ENCODE measurements at places on chromosomes 13 and 19. TPM values are rescaled to one million over a fixed set of nuclear protein-coding genes. Genes with fewer than 3 reads are reported as not detected.

DNA sequence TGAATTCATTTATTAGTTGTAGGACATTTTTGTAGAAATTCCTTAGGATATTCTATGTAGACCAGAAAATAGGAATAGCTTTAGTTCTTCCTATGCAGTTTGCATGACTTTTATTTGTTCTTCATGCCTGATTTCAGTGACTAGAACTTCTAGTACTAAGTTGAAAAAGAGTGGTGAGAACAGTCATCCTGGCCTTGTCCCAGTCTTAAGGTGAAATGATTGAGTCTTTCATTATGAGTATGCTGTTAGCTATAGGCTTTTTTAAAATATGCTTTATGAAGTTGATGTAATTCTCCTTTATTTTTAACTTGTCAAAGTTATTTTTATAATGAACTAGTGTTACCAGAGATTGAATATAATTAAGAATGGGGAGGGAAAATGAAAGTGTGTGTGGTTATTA lies 690.1 kb upstream of the KLHL1 start:
- DNase-seq, result no peak

GRCh38 chr19:19545707-19546106 lies 7.6 kb downstream of the CILP2 start:
- no peak for DNase-seq

DNA sequence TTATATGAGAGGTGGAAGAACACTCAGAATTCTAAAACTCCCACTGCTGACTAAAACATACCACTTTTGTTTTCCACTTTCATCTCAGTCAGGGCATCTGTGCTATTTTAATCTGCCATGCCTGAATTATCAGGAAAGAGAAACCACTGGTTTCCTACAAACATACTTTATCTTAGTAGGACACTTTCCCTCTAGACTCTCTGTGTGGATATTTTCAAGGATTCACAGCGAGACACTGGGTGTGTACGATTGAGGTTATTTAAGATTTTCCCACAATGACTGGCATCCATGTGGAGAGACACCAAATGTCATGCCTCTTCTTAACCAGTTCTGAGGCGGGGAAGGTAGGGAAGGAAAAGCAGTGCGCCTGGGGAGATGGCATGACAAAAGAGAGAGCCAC lies 212.2 kb downstream of the ENOX1 start:
- no peak for DNase-seq

DNA sequence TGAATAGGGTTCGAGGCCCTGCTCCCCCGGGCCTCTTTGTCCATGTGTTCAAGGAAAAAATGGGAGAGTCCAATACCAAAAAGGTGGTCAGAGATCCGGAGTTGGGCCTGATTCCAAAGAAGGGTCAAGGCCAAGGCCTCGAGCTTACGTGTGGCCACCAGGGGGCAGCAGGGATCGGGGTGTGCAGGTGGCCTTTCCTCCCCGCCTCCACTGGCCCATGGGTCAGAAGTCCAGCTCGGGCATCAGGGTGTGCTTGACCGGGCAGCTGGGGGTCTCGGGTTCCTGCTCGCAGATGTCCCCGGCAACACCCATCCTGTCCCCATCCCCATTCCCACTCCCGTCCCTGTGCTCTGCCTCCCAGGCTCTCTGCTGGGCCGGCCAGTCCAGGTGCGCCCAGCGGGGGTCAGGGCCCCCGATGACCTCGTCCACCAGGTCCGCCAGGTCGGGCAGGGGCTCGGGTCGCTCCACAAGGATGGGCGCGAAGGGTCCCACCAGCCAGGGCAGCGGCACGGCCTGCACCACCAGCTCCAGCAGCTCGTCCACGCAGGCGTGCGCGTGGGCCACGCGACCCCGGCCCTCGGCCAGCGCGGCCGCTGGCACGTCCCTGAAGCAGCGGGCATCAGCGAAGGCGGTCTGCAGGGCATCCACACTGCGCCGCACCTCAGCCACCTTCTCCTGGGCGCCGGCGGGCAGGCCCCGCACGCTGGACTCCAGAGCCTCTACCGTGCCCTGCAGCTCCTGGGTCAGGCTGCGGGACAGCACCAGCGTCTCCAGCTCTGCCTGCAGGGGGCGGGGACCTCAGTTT lies 5.2 kb upstream of the PLIN4 start:
- DNase-seq, result no peak

Gene MYO16
- 1.7 TPM for total RNA-seq

- DNase-seq, result no peak
Measured at GRCh38 chr19:43425567-43426392, 11.1 kb downstream of the TEX101 start.

DNA sequence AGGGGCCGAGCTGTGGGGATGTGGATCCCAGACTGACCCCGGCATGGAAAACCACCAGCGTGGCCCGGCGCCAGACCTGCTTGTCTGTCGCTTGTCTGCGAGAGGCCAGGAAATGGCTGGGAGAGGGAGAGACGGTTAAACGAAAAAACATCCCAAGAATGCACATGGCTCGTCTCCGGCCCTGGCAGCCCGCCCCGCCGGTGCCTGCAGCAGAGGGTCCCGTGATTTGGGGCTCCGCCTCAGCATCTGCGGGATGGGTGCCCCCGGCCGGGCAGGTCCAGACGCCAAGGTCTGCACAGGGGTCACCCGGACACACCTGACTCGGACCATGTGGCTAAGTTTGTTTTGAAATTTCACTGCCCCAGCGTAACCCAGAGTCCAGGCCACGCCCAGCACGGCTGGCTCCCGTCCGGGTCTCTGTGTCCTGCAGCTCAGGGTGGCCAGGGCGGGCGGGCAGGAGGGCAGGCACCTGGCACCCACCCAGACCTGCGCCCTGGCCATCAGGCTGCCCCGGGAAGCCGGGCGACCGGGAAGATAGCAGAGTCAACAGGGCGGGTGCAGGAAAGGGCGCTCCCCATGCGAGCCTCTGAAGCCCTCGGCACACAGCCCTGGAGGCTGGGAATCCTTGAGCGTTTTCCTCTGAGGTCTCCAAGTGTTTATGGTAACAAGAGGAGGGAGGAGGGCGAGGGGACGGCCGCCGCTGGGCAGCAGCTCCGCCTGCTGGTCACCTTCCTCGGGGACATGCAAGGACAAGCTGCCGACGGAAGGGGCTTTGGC lies 103.2 kb downstream of the GADD45B start:
- DNase-seq, result peak; percentile 80

Gene KRTDAP
- total RNA-seq, result 579 TPM

Gene CEACAM3
- total RNA-seq, result 1.5 TPM

- DNase-seq, result no peak
Measured at GRCh38 chr13:97459215-97459777, 25.3 kb downstream of the RAP2A start.

DNA sequence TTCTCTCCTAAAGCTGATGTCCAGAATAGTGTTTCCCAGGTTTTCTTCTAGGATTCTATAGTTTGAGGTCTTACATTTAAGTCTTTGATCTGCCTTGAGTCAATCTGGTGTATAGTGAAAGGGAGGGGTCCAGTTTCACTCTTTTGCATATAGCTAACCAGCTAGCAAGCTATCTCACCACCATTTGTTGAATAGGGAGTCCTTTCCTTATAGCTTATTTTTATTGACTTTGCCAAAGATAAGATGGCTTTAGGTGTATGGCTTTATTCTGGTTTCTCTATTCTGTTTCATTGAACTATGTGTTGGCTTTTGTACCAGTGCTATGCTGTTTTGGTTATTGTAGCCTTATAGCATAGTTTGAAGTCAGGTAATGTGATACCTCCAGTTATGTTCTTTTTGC lies 1386.1 kb downstream of the SLITRK5 start:
- no peak for DNase-seq

GRCh38 chr13:75797239-75797638 lies 161.1 kb downstream of the LMO7 start:
- DNase-seq, result no peak

DNA sequence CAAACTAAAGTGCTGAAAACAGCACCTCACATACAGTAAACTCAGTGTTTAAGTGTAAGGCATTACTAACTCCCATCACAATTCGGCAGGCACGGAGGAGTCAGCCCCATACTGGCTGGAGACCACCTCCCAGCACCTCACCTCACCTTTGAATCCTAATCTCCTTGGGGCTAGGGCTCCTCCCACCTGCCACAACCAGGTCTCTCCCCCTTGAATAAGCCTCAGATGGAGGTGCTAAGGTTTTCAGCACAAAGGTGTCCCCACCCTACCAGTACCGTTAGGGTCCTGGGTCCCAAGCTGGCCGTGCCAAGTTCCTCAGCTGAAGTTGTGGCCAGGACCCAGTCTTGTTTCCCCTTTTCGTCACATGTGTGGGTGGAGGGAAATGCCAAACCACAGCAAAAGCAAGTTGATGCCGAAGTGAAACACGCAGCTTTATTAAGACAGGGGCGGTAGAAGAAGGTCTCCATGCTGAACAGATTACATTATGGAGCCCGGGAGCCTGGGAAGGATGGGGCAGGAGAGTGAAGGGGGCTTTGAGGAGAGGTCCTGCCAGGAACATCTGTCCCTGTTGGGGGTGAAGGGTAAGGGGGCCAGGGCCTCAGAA lies at the start of gene IGFLR1:
Gene IGFLR1, minus strand, starts transcription at position 332 of the 604 bp plus-strand sequence. CDS start 1,272 bp downstream, outside the sequence.
- no peak for DNase-seq

- DNase-seq, result no peak
Measured at GRCh38 chr19:39408392-39409207, 2.0 kb downstream of the ZFP36 start.

DNA sequence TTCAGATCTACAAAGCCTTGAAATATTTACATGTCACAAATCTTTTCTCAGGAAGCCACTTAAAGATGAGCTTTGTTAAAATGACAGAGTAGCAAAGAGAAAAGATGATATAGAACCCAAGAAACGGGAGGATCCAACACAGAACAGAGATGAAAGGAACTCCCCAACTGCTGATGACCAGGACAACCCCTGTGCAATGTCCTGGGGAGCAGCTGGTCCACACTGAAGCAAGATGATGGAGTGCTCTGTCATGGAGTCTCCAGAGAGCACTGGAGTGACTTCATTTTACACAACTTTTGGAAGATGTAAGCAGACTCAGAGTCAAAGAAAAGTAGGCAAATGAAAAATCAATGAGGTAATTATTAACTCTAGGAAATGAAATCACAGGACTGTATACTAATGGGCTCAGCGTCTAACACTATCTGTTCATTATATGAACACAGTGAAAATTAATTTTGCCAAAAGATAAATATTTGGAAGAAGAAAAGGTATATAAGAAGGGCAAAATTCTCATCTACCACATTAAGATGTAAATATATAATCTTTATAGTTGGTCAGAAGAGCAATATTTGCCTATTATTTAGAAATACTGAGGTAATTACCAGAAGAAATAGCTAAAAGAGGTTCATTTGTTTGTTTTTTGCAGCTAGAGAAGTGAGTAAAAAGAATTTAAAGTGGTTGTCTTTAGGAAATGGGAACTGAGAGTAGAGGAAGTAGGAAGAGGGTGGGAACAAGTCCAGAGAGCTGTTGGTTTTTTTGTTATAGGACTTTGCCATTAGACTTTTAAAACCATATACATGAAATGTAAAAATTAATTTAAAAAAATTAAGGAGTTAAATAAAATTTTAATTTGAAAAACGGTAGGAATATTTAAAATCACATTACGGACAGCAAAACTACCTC lies 30.5 kb downstream of the MTRF1 start:
- no peak for DNase-seq

Gene DNAAF3
- not detected for total RNA-seq

GRCh38 chr19:53521373-53522202 lies 16.4 kb upstream of the ZNF331 start:
- no peak for DNase-seq

GRCh38 chr19:46715620-46715974 lies 1.3 kb downstream of the PRKD2 start:
- DNase-seq, result no peak

Gene FREM2
- total RNA-seq, result 14.6 TPM

DNA sequence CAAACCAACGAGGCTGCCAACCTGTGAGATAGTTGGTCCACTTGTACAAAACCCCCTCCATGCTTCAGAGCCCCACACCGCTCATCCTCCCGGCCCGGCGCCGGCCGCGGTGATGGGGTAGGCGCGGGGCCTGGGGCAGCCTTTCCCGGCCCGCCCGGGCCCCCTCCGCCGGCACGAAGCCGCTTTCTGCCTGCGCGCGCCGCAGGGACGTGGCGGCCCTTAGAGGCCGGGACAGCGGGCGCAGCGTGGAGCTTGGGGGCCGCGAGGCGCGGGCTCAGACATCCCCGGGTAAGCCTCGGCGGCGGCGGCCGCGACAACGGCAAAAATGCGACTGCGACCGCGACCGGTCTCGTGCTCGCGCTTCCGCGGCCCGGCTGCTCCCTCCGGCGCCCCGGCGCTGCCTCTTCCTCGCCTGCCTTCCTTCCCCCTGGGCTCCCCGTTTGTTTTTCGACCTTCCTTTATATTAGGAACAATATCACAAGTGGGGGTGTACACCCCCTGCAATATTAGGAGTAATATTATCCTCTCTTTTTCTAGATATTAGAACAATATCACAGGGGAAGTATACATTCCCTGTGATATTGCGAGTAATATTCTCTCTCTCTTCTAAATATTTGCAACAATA lies 53.9 kb upstream of the CEACAM21 start:
- DNase-seq, result no peak

- DNase-seq, result no peak
Measured at GRCh38 chr19:46015687-46016425, 7.0 kb downstream of the PGLYRP1 start.

GRCh38 chr13:65724226-65724625 lies 1505.9 kb downstream of the PCDH9 start:
- peak; percentile 91 for DNase-seq

- no peak for DNase-seq
Measured at GRCh38 chr19:4414800-4415321, 12.4 kb downstream of the CHAF1A start.

Gene GPX4
- 105 TPM for total RNA-seq
